ENCODE measurements at places on chromosomes 6 and 20. TPM values are rescaled to one million over a fixed set of nuclear protein-coding genes. Genes with fewer than 3 reads are reported as not detected.

Gene GJA10
- not detected for total RNA-seq

Gene NKX2-4
- not detected for total RNA-seq

Gene CLPSL2
- total RNA-seq, result not detected

Gene APCDD1L
- total RNA-seq, result not detected

Gene WFDC10B
- not detected for total RNA-seq

Gene CST2
- not detected for total RNA-seq

Gene CCR6
- 0.23 TPM for total RNA-seq

Gene NRSN1
- not detected for total RNA-seq

Gene CHRNA4
- total RNA-seq, result not detected

Gene SPATA25
- not detected for total RNA-seq

Gene PSORS1C1
- not detected for total RNA-seq

Gene CSE1L
- 29.5 TPM for total RNA-seq

Gene EYA2
- not detected for total RNA-seq

Gene COL11A2
- 2.0 TPM for total RNA-seq

Gene DEK
- total RNA-seq, result 79.5 TPM

Gene PGC
- total RNA-seq, result not detected

Gene BMP7
- not detected for total RNA-seq

Gene RAB44
- 0.70 TPM for total RNA-seq

Gene TGM2
- not detected for total RNA-seq

Gene LINC00237
- total RNA-seq, result not detected

Gene C20orf202
- total RNA-seq, result 0.16 TPM

Gene E2F1
- 4.7 TPM for total RNA-seq

Gene PLCB1
- total RNA-seq, result 66.2 TPM

Gene HLA-DPB1
- 55.2 TPM for total RNA-seq

Gene HSPA1L
- total RNA-seq, result 2.0 TPM

Gene TNXB
- total RNA-seq, result 15.2 TPM

Gene KIFC1
- 3.3 TPM for total RNA-seq

Gene FKBP1C
- 1.2 TPM for total RNA-seq

Gene PRKN
- total RNA-seq, result 1.9 TPM

Gene C20orf141
- not detected for total RNA-seq

Gene SLC22A16
- total RNA-seq, result not detected

Gene PRR18
- not detected for total RNA-seq

Gene MEA1
- 34.3 TPM for total RNA-seq

Gene UBE2C
- total RNA-seq, result 0.54 TPM

Gene PABPC1L
- 48.1 TPM for total RNA-seq

Gene RSPO4
- 0.70 TPM for total RNA-seq

Gene PTK6
- 0.48 TPM for total RNA-seq

Gene SEC23B
- 58.2 TPM for total RNA-seq

Gene OXT
- not detected for total RNA-seq

Gene PAK5
- total RNA-seq, result not detected

Gene PTCHD4
- not detected for total RNA-seq

Gene CLDN20
- total RNA-seq, result not detected

Gene ARMH2
- 3.0 TPM for total RNA-seq

Gene TDRD6
- total RNA-seq, result not detected

Gene SLC35D3
- not detected for total RNA-seq

Gene GTF3C6
- 36.0 TPM for total RNA-seq

Gene HEY2
- total RNA-seq, result 0.73 TPM

Gene RHAG
- total RNA-seq, result not detected

Gene ULBP1
- total RNA-seq, result 0.23 TPM

Gene HSD17B8
- total RNA-seq, result 6.8 TPM

Gene ULBP3
- 1.5 TPM for total RNA-seq

Gene HLA-DOB
- 4.2 TPM for total RNA-seq

Gene BPIFB1
- not detected for total RNA-seq

Gene ARMC2
- total RNA-seq, result 9.4 TPM

Gene SLC22A2
- total RNA-seq, result not detected

Gene VNN1
- 1.1 TPM for total RNA-seq

Data from natural killer cell (primary cell).